ENCODE measurements at places on chromosomes 5 and 9. TPM values are rescaled to one million over a fixed set of nuclear protein-coding genes. Genes with fewer than 3 reads are reported as not detected.
A peak's percentile ranks its signal among the peaks of the same experiment; 100 is the strongest.

DNA sequence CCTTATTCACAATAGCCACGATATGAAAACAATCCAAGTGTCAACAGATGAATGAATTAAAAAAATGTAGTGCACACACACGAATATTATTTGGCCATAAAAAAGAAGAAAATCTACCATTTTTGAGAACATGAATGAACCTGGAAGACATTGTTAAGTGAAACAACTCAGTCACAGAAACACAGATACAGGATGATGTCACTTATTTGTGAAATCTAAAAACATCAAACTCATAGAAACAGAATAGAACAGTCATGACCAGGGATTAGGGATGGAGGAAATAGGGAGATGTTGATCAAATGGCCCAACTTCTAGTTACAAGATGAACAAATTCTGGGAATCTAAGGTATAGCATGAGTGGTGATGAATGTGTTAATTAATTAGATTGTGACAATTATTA is 72.3 kb downstream of the MACIR start:
- DNase-seq = no peak

TNIP1 gene
- 176 TPM for total RNA-seq

GRCh38 chr5:180596115-180596667 is 4.9 kb upstream of the SCGB3A1 start:
- DNase-seq = no peak

DNA sequence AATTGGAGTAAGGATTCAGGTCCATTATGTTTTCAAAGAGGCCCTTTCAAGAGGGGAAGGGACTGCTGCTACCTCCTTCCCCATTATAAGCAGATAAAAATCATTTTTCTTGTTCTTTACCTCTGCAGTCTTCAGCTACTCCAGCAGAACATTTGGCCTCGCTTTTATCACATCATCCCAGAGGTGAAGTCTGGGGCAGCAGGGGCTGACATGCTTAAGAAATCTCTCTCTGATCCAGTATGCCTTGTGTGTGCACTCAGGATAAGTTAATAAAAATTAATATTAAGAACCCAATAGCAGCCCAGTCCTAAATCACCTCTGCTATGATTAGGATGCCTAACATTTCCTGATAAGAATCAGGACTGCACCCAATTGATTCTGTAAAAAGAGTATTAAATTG is 306.9 kb upstream of the NREP start:
- no peak for DNase-seq

DNA sequence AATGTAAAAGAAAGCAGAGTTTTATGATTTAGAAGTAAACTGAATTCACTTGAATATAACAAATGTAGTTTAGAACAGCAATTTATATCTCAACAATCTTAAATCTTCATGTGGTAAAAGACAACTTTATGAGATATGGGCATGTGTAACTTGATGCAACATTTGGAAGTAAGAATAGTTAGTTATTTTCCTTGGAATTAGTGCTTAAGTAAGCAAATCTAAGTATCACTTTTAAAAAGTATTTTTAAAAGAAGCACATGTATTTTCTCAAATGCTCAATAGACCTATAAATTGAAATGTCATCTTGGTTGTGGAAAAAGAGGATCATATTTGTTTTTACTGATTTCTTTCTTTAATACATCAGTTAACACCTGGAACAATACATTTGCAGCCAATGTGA is 340.3 kb upstream of the CDH6 start:
- no peak for DNase-seq

GRCh38 chr9:81649475-81650240 is 39.7 kb downstream of the TLE1 start:
- no peak for DNase-seq

FOXD4 gene
- total RNA-seq = not detected

- DNase-seq = peak; percentile 86
Observed at GRCh38 chr9:137168904-137169856, 671 bp downstream of the LRRC26 start.

PRDM9 gene
- total RNA-seq = not detected

DNA sequence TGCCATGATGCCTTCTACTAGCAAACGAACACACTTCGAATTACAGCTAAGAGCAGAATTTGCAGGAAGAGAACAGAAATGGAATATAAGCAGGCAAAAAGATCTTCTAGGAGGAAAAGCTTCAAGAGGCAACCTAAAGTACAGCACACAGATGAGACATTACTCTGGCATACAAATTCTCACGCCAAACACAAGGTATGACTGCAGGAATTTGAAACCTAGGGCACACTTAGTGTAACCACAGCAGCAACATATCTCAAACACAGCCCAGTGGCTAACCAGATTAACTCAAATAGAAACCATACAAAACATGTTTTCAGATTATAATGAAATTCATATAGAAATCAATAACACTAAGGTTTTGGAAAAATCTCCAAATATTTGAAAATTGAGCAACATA is 481.0 kb upstream of the RGMB start:
- no peak for DNase-seq

Measured in Caki2 (cell line).